ENCODE measurements at places on chromosomes 4 and X. TPM values are rescaled to one million over a fixed set of nuclear protein-coding genes. Genes with fewer than 3 reads are reported as not detected.

Gene ZCCHC18
- 4.6 TPM for total RNA-seq

Gene SSX3
- not detected for total RNA-seq

Gene FAM47A
- total RNA-seq = not detected

Gene NXF2B
- not detected for total RNA-seq

Gene NPY1R
- total RNA-seq = not detected

Gene NKAP
- total RNA-seq = 2.9 TPM

Gene NR3C2
- 8.9 TPM for total RNA-seq

Gene CDX4
- total RNA-seq = not detected

Gene CXCL10
- 5.5 TPM for total RNA-seq

Gene CCDC149
- total RNA-seq = 15.3 TPM

Gene GAGE2A
- not detected for total RNA-seq

Gene TLL1
- 12.5 TPM for total RNA-seq

Gene VEGFC
- 4.5 TPM for total RNA-seq

Gene ARX
- not detected for total RNA-seq

Gene MAGEA8
- total RNA-seq = not detected

Gene CXCL1
- 4.5 TPM for total RNA-seq

Gene MTMR8
- 0.49 TPM for total RNA-seq

Gene WDR45
- 25.9 TPM for total RNA-seq

Gene GPR143
- 1.5 TPM for total RNA-seq

Gene EDA
- total RNA-seq = 0.94 TPM

Gene SH3TC1
- total RNA-seq = 156 TPM

Gene HHIP
- 29.3 TPM for total RNA-seq

Gene SPP1
- not detected for total RNA-seq

Gene SORBS2
- 261 TPM for total RNA-seq

Gene CYBB
- not detected for total RNA-seq

Gene PLP1
- total RNA-seq = not detected

Gene GLRA2
- not detected for total RNA-seq

Gene RPS6KA6
- total RNA-seq = 0.94 TPM

Gene PALLD
- 8.7 TPM for total RNA-seq

Gene TIGD2
- 2.6 TPM for total RNA-seq

Gene SPIN2A
- 0.44 TPM for total RNA-seq

Gene COX7B2
- total RNA-seq = not detected

Gene ARHGAP6
- 0.06 TPM for total RNA-seq

Gene GPR50
- not detected for total RNA-seq

Gene PRR32
- not detected for total RNA-seq

Data from bladder microvascular endothelial cell (primary cell).